Liver (tissue), 10 donors: ENCODE measurements at places on chromosomes 16 and 17. TPM values are rescaled to one million over a fixed set of nuclear protein-coding genes. Genes with fewer than 3 reads are reported as not detected.

- DNase-seq: no peak
- peaks cover 15% of the 10 kb centered on the region for H3K36me3 ChIP-seq
- H3K4me1 ChIP-seq: no peaks in the 10 kb centered on the region
- H3K27ac ChIP-seq: peak overlapping the region; percentile 41
- no peaks in the 10 kb centered on the region for H3K27me3 ChIP-seq
Observed at GRCh38 chr17:81814748-81815645, 11.0 kb downstream of the GCGR start.

DNA sequence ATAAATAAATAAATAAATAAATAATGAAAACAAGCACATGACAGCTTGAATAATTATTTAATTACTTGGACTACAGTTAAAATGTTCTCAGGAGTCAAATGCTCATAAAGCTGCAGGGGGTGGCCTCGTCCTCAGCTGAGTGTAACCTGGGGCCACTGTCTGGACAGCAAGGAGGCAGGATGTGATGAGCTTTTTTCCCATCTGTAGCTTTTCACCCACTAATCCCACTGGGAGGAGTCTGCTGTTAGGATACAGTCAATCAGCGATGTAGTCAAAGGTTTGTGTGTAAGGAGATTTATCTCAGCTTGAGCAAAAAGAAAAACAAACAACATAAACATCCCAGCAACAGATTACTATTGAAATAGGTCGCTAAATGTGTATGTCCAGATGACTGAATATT lies 22.5 kb downstream of the ZCCHC14 start:
- H3K36me3 ChIP-seq: peaks cover 3% of the 10 kb centered on the region
- H3K4me1 ChIP-seq: peaks cover 35% of the 10 kb centered on the region
- DNase-seq: no peak
- no peaks in the 10 kb centered on the region for H3K27me3 ChIP-seq

The DNAI2 gene
- polyA plus RNA-seq: not detected

DNA sequence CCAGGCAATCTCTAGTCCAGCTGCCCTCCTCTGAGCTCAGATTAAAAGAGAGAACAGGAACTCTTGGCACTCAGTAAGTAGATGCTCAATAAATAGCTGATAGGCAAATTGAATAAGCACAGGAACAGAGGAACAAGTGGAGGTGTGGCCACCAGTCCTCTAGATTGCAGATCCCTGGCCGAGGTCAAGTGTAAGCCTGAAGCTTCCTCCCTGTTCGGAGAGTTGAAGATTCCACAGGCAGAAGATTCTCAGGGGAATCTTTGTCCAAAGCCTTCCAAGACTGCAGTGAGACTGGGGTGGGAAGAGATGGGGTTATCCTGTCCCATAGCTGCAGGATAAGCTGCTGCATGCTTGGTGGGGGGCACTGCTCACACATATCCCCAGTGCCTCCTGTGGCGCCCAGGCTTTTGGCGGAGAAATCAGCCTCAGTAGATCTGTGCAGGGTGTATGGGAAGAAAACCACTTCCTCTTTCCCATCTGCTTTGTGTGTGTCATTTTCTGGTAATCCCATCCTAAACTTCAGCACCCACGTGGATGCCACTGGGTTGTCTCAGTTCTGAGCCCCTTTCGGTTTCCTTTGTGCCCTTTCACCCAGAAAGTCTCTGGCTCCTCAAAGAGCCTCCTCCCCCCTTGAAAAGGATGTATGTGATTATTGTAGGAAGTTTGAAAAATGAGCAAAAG lies 12.1 kb downstream of the CD300A start:
- peak overlapping the region; percentile 15 for H3K27ac ChIP-seq
- H3K27me3 ChIP-seq: no peaks in the 10 kb centered on the region
- H3K36me3 ChIP-seq: no peaks in the 10 kb centered on the region
- H3K4me3 ChIP-seq: no peak overlapping the region
- DNase-seq: no peak
- no peaks in the 10 kb centered on the region for H3K4me1 ChIP-seq

DNA sequence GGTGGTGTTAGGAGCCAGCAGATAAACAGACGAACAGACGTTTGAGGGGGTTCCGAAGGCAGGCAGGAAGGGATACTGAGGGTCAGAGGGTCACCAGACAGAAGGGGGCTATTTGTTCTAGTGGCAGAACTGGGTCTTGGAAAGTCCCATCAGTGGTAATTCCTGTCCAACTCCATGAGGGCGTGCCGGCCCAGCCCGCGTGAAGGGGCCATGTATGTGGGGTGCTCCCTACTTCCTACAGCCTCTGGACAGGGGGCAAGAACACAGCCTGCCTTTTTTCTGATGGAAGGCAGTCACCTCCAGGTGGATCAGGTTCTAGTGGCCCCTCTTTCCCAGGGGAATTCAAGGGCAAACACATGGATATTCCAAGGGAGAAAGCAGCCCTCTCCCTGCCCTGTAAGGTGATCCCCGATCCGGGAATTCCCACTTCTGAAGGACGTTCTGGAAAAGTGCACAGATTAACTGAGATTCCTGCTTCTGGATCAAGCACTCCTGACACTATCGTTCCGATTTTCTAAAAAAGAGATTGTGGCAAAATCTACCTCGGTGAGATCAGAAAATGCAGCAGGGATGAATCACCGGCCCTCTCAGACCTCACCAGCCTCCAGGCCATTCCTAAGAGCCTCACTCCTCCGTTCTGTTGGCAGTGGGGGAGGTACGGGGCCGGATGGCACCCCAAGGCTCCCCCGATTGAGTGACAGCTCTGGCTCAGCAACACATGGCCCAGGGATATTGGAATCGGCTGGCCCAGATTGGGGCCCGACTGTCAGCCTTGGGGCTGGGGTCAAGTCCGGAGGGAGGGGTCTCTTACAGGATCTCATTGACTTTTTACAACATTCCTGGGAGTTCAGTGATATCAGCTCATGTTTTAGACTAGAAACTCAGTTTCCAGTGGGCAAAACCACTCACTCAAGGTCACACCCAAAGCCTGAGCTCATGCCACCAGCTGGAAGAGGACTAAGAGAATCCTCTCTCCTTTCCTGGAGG lies 12.4 kb downstream of the STX1B start:
- H3K27me3 ChIP-seq: no peaks in the 10 kb centered on the region
- H3K27ac ChIP-seq: peak overlapping the region; percentile 95
- H3K4me3 ChIP-seq: no peak overlapping the region
- no peak for DNase-seq
- no peaks in the 10 kb centered on the region for H3K36me3 ChIP-seq

DNA sequence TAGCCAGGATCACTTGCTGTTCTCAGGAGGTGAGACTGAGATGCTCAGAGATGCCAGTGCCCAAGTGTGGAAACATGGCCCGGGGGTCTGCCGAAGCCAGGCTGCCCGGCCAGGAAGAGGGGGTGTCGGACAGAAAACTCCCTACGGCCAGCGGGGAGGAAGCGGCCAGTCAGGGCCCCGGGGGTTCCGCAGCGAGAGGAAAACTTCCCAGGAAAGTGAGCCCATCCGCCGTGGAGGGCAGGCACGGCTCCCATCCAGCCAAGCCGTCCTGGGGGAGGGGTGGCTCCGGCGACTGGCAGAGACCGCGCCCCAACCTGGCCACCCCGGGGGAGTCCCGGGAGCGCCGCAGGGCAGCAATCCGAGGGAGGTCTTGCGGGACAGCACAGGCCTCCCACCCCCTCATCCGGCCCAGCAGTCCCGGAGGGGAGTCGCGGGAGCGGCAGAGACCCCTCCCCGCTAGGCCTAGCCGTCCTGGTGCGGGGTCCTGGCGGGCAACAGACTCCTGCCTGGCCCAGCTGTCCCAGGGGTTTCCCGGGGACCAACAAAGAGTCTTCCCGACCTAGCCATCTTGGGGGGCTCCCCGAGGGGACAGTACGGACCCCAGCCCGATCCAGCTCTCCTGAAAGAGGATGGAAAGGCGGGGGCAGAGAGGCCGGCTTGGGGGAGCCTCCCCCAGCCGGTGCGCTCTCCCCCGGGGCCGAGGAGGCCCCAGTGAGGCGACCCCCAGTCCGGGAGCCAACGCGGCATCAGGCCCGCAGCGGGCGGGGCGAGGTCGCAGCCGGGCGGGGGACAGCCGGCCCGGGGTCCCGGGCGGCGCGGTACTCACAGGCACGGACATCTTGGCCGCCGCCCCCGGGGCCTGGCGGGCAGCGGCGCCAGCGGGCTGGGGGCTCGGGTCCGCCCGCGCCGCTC lies 13.8 kb upstream of the BCAR1 start:
- peak overlapping the region; percentile 79 for H3K4me3 ChIP-seq
- H3K27me3 ChIP-seq: no peaks in the 10 kb centered on the region
- peak overlapping the region; percentile 88 for H3K27ac ChIP-seq
- peaks cover 25% of the 10 kb centered on the region for H3K4me1 ChIP-seq
- no peak for DNase-seq

DNA sequence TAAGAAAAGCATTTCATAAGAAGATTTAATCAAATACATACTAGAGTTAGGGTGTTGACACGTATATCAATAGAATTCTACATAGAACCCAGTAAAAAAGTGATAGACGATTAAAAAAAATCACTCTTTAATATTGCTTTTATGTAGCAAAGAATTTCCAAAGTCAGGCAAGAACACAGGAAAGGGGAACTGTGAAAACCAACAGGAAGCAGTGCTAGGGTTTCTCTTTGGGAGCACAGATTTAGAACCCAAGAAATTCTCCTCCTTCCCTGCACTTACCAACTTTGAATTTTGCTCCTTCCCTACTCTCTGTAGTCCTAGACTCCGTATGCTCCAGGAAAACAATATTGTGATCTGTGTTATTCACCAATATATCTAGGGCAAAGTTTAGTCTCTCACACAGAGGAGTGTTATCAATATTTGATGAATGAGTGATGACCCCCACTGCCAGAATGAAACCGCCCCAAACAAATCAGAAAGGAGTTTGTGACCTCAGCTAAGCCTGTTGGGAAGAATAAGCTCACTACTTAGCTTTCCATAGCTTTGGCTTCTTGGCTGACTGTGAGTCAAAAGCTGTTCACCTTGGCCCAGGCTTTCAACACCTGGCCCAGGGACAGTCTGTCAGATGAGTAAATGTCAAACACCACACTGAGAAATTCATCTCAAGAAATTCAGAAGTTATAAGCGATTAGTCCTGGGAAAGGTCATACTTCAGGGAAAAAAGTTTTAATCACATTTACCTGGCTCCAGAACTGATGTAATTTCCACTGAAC lies 8.6 kb downstream of the RFWD3 start:
- DNase-seq: no peak
- no peak overlapping the region for H3K4me3 ChIP-seq
- no peak overlapping the region for H3K27ac ChIP-seq

The TMEM208 gene
- 140 TPM for polyA plus RNA-seq

The APOBR gene
- 0.28 TPM for polyA plus RNA-seq

- DNase-seq: no peak
- no peaks in the 10 kb centered on the region for H3K36me3 ChIP-seq
- H3K27ac ChIP-seq: no peak overlapping the region
- H3K27me3 ChIP-seq: no peaks in the 10 kb centered on the region
Observed at GRCh38 chr17:18028952-18029540, 9.9 kb downstream of the ATPAF2 start.

DNA sequence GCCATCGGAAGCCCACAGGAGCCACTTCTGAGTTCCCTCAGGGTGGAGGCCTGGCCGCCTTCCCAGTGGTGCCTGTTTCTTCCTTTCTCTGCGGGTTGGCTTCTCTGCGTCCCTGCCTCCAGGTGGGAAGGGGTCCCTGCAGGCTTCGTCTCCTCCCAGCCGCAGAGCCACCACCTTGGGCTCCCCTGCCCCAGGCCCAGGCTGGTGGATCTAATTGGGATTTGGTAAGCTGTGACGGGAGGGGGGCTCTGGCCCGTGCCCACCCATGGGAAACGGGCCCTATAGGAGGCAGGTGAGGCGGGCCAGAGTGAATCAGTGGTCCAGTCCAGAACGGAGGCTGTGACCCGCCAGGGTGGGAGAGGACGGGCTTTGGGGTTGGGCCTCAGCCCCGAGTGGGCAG lies 32.1 kb downstream of the JPH3 start:
- H3K27me3 ChIP-seq: no peaks in the 10 kb centered on the region
- H3K36me3 ChIP-seq: no peaks in the 10 kb centered on the region
- peaks cover 2% of the 10 kb centered on the region for H3K4me1 ChIP-seq
- no peak for DNase-seq
- H3K4me3 ChIP-seq: no peak overlapping the region
- no peak overlapping the region for H3K27ac ChIP-seq

DNA sequence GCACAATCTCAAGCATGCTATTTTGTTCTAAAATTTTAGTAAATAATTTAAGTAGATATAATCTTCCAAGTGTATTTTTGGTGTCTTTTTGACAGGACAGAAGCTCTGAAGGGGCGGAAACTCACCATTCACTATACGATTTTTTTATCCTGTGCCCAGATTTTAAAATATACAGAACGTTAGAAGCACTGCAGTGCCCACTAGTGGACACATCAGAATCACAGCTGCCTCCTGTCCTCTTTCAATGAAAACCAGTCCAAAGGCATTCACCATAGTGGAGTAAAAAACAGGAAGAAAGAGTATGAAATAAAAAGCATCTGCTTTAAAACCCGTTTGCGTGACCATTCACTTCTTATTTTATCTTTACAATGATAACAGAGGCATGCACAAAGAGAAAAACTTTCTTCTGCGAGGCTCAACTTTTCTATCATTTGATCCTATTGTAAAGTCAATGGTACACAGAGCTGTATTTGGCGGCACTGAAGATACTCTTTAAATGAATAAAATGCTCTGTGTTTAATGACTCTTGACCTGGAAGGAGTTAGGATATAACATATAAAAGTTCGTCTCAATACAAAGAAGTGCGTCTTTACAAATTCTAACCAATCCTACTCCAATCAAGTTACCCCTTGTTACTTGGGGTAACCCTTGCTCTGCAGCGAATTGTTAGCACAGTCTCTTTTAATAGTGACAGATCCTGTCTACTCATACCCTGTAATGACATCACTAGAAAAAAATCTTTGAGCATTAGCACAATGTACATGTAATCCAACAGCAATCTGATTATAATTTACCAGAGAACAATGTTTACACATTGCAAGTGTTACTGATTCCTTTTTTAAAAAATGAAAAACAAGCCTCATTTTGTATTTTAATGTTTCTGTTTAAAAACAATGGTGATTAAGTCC lies 339.8 kb upstream of the PSMD7 start:
- H3K27me3 ChIP-seq: no peaks in the 10 kb centered on the region
- no peak overlapping the region for H3K27ac ChIP-seq
- no peaks in the 10 kb centered on the region for H3K4me1 ChIP-seq

The KRT14 gene
- polyA plus RNA-seq: not detected
